ENCODE measurements at places on chromosomes 12 and 14.
A peak's percentile ranks its signal among the peaks of the same experiment; 100 is the strongest.

DNA sequence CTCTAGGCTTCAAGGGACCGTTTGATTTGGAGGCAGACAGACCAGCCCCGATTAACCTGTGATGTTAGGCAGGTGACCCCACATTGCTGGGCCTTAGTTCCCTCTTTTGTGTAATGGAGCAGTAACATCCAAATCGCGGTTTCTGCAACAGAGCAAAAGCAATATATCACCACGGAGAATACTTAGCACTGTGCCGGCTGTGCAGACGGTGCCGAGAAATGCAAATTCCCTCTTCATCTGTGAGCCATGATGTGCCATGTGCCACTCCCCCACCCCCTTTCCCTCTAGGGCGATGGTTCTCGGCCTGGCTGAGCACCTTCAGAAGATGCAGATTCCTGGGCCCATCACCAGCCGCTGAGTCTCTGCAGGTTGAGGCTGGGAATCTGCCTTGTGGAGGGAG, 10.9 kb downstream of the BCL7A start:
- DNase-seq: no peak

DNA sequence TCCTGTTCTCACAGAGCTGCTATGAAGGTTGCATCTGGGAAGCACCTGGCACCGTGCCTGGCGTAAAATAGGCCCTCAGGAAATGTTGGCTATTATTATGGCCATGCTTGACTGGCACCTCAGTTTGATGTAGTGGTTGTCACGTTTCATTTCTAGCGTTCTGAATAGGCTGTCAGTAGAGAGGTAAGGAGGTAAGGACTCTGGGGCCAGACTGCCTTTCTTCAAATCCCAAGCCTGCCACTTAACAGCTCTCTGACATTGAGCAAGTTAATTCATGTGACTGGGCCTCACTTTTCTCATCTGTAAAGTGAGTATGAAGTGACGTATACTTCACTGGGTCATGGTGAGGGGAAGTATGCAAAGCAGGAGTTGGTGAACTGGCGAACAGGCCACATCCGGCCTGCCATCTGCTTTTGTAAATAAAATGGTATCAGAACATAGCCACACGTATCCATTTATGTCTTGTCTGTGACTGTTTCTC, 196.2 kb downstream of the CACNA1C start:
- DNase-seq: peak; percentile 56

GRCh38 chr14:53491256-53491883, 338.2 kb upstream of the DDHD1 start:
- no peak for DNase-seq

DNA sequence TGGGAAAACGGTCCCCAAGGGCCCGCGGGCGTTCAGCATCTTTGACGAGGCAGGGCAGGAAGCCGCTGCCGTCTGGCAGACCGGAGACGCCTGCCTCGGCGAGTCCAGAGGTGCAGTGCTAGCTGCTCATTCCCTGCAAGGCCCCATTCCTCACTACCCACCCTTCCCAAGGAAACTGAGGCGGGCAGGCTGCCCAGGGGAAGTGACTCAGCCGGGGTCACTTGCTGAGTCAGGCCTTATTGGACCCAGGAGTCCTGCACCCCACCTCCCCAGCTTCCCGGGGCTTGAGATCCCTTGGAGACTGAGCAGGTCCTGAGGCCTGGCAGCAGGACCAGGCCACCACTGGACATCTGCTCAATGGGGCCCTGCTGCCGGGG, 3.7 kb downstream of the SH2B3 start:
- no peak for DNase-seq

- no peak for DNase-seq
These were observed 171.3 kb upstream of the FKBP4 start for GRCh38 chr12:2623472-2623871.
